ENCODE measurements at places on chromosomes 11 and 22. TPM values are rescaled to one million over a fixed set of nuclear protein-coding genes. Genes with fewer than 3 reads are reported as not detected.

DNA sequence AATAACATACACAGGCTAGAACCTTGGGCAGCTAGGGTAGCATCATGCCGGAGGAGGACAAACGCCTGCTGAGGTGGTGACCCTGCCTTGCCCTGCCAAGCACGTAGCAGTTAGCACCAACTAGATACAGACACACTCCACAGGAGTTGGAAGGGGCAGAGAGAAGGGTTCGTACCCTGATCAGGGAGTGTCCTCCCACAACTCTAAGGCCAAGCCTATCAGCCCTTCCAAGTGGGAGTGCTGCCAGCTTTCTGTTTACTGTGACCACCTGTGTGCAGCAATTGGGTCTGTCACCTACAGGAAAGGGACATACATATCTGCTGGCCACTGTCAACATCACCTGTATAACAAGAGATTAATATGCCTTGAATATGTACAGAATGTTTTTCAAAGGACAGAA is 1.9 kb upstream of the THAP7 start:
- no peak for DNase-seq

GRCh38 chr11:69468911-69469885 is 12.3 kb upstream of the LINC01488 start:
- DNase-seq, result no peak

- DNase-seq, result no peak
Observed at GRCh38 chr11:70521475-70522308, 123.4 kb downstream of the CTTN start.

DNA sequence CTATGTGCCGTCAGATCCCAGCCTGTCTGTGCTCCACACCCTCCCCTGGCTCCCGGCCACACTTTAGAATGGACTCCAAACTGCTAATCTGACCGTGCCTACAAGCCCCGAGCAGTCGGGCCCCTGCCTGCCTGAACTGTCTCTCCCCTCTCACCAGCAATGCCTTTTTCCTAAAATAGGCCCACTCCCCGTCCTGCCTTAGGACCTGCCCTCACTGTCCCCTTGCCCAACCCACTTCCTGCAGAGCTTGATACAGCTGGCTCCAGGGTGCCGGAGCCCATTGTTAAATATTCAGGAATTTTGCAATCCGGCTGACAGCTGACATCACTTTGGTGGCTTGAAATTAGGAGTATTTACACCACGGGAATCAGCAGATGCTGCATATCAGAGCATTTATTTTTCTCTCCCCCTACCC is 21.4 kb downstream of the MN1 start:
- peak; percentile 71 for DNase-seq

DNA sequence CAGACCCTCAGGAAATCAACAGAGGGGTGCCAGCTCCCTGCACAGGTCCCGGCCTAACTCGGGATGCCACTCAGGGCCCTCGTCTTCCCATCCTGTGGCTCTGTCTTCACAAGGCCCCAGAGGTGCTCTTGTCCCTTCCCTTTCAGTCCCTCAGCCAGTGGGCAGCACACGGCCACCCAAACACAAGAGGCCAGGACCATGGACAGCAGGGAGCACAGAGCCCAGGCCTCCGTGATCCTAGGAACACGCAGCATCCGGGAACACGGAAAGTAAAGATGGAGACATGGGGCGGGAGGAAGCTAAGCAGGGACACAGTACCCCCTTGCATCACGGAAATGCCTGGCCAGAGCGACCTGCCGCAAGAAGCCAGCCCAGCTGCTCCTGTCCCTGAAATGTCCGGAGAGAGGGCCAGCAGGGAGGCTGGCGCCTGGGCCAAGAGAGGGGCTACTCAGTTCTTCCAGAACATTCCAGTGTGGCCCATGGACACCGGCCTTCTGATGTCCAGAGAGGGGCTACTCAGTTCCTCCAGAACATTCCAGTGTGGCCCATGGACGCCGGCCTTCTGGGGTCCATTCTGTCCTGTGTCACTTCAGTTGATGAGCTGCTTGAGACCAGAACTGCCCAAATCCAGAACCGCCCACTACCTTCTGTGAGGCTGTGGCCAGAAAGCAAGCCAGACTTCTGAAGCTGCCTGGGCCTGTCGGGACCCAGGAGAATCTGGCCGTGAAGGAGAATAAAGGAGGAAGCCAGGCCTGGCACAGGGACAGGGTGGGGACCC is 274.0 kb downstream of the BRD1 start:
- DNase-seq, result no peak

GRCh38 chr11:2587132-2587930 is 112.5 kb downstream of the KCNQ1OT1 start:
- DNase-seq, result no peak

DNA sequence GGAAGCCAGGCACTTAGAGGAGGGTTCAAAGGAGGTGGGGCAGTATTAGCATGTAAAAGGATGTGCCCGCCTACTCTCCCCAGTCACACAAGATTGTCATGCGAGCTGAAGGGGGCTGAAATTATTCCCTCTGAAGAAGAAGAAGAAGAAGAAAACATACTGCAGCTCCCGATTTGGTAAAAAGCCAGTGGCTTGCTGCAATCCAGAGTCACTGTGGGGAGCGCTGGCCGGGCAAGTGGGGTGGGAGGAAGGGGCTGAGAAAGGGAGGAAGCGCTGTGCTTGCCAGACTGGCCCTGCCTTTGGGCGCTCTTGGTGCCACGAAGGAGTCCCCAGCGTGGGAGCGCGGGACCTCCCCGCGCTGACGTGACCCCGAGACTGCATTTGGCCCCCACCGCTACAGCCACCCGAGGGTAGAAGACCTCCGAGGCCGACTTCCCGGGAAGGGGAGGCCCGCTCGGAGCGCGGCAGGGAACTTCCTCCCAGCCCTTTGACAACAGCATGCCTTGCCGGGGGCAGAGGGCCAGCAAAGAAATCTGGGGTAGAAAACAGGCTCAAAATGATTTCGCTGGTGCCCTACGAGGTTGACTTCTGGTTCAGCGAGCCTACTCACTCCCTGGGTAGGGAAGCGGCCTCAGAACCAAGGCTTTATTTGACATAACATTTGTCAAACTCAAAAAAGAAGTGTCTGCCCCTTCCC is 906.3 kb downstream of the DLG2 start:
- peak; percentile 40 for DNase-seq

GRCh38 chr11:126485986-126486635 is 130.6 kb downstream of the ST3GAL4 start:
- DNase-seq, result no peak

- no peak for DNase-seq
Observed at GRCh38 chr11:81892770-81893635, 840.7 kb downstream of the FAM181B start.

GRCh38 chr11:28337701-28338100 is 229.5 kb downstream of the METTL15 start:
- DNase-seq, result no peak

GRCh38 chr11:69238573-69239351 is 55.2 kb upstream of the MYEOV start:
- DNase-seq, result no peak

DNA sequence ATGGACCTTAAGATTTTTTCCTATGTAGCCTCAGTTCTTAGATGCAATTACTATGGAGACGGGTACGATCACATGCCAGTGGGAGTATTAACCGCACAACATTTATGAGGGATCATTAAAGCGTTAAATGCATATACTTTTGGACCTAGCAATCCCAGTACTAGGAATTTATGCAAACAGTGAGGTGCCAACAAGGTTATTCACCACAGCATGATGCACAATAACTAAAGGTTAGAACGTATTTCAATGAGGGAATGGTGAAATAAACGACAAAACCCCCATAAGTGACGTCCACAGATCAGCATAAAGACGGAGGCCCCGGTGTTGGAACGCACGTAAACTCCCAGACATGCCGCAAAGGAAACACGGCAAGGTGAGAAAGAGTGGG is 539 bp downstream of the SIRT3 start:
- no peak for DNase-seq

- peak; percentile 99 for DNase-seq
Observed at GRCh38 chr11:1827095-1827813, 7.5 kb upstream of the SYT8 start.

- no peak for DNase-seq
Observed at GRCh38 chr22:19691721-19692341, 22.5 kb upstream of the SEPTIN5 start.

- peak; percentile 85 for DNase-seq
Observed at GRCh38 chr22:36467946-36468345, 13.5 kb downstream of the TXN2 start.

DNA sequence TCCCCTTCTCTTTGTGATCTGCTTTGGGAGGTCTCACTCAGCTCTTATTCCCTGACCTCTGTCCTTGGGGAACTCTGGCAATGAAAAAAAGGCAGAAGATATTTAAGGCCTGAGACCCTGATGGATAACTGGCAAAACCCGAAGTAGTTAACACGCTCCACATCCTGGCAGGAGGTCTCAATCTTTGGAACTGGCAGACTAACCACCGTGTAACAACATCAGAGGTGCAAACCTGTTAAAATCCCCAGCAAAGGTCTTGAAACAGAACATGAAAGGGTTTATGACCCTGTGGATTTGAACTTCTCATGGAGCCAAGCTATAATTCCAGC is 160.3 kb downstream of the DBX1 start:
- DNase-seq, result no peak

- no peak for DNase-seq
Observed at GRCh38 chr11:5367448-5368074, 16.1 kb upstream of the OR51M1 start.

DNA sequence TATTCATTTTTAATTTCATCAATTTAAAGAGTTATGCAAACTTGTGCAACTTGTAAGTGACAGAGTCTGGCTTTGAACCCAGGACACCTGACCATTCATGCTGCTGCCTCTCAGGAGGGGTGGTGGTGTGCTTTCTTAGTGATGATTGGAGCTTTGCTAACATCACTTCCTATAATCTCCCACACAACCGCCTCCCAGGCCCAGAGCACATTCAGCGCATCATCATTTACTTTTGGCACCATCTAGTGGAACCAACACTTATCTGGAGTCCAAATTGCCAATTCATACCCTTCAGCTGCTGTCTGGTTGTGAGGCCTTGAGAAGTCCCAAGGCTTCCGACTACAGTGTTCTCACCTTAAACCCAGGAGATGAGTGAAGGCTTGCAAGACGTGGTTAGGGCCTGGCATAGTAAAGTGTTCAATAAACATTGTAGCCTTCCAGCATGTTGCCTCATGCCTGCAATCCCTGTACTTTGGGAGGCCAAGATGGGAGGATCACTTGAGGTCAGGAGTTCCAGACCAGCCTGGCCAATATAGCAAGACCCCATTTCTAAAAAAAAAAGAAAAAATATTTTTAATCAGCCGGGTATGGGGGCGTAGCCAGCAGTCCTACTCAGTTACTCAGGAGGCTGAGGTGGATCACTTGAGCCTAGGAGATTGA is 1.1 kb upstream of the TTLL1 start:
- DNase-seq, result peak; percentile 92

GRCh38 chr11:113134626-113135025 is 173.4 kb downstream of the NCAM1 start:
- no peak for DNase-seq

DNA sequence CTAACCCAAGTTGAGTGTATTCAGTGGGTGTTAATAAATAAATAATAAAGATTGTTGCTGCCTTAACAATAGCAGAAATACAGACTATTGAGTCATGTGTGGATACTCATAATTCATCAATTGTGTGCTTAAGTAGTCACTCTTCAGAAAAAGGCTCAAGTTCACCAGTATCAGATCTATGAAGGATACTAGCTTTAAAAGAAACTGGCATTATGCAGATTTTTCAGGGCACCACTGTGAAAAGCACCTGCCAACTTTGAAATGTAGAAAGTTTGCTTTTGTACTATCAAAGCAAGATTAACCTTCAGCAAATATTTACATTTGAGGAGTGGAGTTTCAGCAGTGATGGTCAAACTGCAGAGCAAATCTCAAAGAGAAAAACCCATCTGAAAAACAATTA is 20.1 kb upstream of the SYTL2 start:
- DNase-seq, result no peak

TYR gene
- not detected for total RNA-seq

KRTAP5-9 gene
- not detected for total RNA-seq

OR52I1 gene
- not detected for total RNA-seq

CRELD2 gene
- 39.7 TPM for total RNA-seq

LRP5 gene
- total RNA-seq, result 46.5 TPM

C22orf42 gene
- total RNA-seq, result not detected

MICAL2 gene
- total RNA-seq, result 5.9 TPM

FERMT3 gene
- 8.6 TPM for total RNA-seq

LRRN4CL gene
- 0.55 TPM for total RNA-seq

CEP164 gene
- total RNA-seq, result 13.5 TPM

APBB1 gene
- 19.6 TPM for total RNA-seq

SYT13 gene
- total RNA-seq, result 0.03 TPM

KMT5B gene
- total RNA-seq, result 26.6 TPM

All from SJCRH30 (cell line).